ENCODE measurements at places on chromosomes 7 and 10. TPM values are rescaled to one million over a fixed set of nuclear protein-coding genes. Genes with fewer than 3 reads are reported as not detected.

Gene FAM171A1
- total RNA-seq: 19.6 TPM

Gene FAM131B
- total RNA-seq: 4.1 TPM

Gene COPS6
- total RNA-seq: 36.1 TPM

Gene LSM8
- total RNA-seq: 62.2 TPM

Gene SPDYE1
- not detected for total RNA-seq

Gene GTPBP4
- 28.4 TPM for total RNA-seq

Gene CALHM2
- total RNA-seq: 17.4 TPM

Gene IL2RA
- 0.37 TPM for total RNA-seq

Gene RP9
- 7.8 TPM for total RNA-seq

Gene NOLC1
- total RNA-seq: 23.6 TPM

Gene KEL
- 0.16 TPM for total RNA-seq

Gene CHAT
- not detected for total RNA-seq

Gene BPGM
- 31.9 TPM for total RNA-seq

Gene TMEM213
- not detected for total RNA-seq
